Naive B cell (primary cell): ENCODE measurements at places on chromosomes 6 and 20. TPM values are rescaled to one million over a fixed set of nuclear protein-coding genes. Genes with fewer than 3 reads are reported as not detected.
A peak's percentile ranks its signal among the peaks of the same experiment; 100 is the strongest.

DNA sequence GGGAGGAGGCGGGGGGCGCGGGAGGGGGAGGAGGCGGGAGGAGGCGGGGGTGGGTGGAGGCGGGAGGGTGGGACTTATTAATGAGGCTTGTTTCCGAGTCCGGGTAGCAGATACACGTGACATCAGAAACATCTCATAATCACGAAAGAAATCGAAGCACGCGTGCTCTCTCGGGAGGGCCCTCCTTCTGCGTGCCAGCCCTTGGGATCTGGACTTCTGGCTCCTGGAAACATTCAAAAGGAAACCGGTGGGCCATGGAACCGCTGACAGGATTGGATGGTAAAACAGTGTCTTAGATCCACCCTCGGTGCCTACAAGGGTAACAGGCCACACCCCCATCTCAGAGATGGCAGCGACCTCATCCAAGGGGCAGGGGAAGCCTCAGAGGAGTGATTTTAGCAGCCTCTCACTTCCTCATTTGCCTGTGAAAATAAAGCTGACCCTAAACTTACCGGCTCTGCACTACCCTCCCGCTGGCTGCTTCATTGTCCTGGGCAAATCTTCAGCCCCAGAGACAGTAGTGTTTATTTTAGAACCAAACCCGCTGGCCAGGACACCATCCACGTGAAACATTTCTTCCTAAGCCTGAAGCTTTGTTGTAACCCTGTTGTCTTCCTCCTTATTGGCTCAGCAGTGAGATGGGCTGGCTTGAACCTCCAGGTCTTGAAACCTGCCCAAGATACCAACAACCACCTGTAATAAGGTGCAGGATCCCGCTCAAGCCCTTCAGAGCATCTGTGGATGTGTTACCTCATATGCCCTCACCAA lies 97.5 kb downstream of the PSMG4 start:
- DNase-seq, result peak; percentile 89
- peaks cover 58% of the 10 kb centered on the region for H3K4me1 ChIP-seq
- peak overlapping the region; percentile 98 for H3K27ac ChIP-seq
- peak overlapping the region; percentile 96 for H3K4me3 ChIP-seq
- H3K36me3 ChIP-seq, result no peaks in the 10 kb centered on the region
- no peaks in the 10 kb centered on the region for H3K27me3 ChIP-seq

DNA sequence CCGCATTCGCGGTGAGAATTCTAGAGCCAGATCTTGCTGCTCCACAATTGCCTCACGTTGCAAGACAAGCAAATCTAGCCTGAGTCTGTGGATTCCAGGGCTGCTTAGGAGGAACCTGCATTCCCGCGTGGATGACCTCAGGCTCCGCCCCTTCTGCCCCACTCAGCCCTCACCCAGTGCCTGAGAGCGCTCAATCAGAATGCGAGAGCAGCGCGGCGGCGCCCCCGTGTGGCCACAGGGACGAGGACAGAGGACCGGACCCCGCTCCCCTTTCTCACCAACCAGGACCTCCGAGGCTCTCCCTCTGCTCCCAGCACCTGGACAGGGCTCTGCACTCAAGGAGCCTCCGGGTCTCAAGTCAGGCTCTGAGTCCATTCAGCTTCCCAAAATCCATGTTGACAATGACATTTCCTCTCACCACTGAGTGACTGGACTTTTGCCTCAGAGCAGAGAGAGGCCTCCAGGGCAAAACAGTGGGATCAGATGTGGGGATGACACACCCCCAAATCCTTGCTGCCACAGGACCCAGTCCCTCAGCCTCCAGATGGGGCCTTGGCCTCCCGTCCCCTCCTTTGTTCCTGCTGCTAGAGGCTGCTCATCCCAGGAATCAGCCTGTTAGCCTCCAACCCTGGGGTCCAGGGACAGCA lies 52.0 kb downstream of the RPP21 start:
- peaks cover 70% of the 10 kb centered on the region for H3K27me3 ChIP-seq
- H3K36me3 ChIP-seq, result no peaks in the 10 kb centered on the region
- H3K4me3 ChIP-seq, result no peak overlapping the region
- peak; percentile 78 for DNase-seq

GRCh38 chr6:30100585-30101443 lies 12.1 kb downstream of the TRIM31 start:
- peak overlapping the region; percentile 81 for H3K4me3 ChIP-seq
- no peaks in the 10 kb centered on the region for H3K36me3 ChIP-seq
- peaks cover 72% of the 10 kb centered on the region for H3K27me3 ChIP-seq
- no peak for DNase-seq
- peaks cover 35% of the 10 kb centered on the region for H3K4me1 ChIP-seq

DNA sequence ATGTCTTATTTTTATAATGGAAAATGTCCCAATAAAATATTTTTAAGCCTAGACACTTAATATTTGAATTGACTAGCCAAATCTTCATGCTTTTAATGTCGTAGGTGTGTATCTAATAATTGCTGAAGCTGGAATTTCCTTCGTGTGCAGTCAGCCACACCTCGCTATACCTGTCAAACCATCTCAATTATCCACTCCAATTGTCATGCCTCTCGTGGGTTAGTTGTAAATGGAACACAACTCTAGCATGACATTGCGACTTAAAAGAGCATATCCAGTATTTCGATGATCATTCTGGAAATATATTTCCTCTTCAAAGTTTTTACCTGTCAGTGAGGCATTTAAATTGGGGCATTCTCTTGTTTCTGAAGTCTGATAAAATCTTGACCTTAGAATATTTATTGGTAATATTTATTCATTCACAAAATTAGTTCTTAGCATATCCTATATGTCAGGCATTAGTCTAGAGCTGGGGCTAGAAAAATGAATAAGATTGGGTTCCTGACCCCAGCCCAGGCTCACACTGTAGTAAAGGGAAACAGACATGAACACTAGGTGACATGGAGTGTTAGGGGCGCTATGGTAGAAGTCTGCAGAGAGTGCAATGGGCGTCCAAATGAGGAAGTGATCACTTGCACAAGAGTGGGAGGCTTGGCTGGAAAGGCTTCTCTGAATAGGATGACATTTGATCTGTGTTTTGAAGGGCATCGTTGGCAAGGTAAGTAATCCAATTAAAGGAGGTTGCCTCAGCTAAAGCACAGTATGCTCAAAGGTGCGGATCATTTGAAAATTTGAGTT lies 11.0 kb upstream of the CFAP206 start:
- peaks cover 4% of the 10 kb centered on the region for H3K4me1 ChIP-seq
- DNase-seq, result peak; percentile 6
- no peak overlapping the region for H3K27ac ChIP-seq
- peaks cover 1% of the 10 kb centered on the region for H3K36me3 ChIP-seq
- no peak overlapping the region for H3K4me3 ChIP-seq

- peaks cover 9% of the 10 kb centered on the region for H3K4me1 ChIP-seq
- H3K4me3 ChIP-seq, result no peak overlapping the region
- no peak overlapping the region for H3K27ac ChIP-seq
- no peak for DNase-seq
- peaks cover 29% of the 10 kb centered on the region for H3K36me3 ChIP-seq
These were observed 113.7 kb downstream of the SLC23A2 start for GRCh38 chr20:4887586-4887985.

GRCh38 chr6:90534337-90535025 lies 52.4 kb downstream of the MAP3K7 start:
- peaks cover 12% of the 10 kb centered on the region for H3K36me3 ChIP-seq
- no peak overlapping the region for H3K4me3 ChIP-seq
- H3K4me1 ChIP-seq, result peaks cover 19% of the 10 kb centered on the region
- no peaks in the 10 kb centered on the region for H3K27me3 ChIP-seq

DNA sequence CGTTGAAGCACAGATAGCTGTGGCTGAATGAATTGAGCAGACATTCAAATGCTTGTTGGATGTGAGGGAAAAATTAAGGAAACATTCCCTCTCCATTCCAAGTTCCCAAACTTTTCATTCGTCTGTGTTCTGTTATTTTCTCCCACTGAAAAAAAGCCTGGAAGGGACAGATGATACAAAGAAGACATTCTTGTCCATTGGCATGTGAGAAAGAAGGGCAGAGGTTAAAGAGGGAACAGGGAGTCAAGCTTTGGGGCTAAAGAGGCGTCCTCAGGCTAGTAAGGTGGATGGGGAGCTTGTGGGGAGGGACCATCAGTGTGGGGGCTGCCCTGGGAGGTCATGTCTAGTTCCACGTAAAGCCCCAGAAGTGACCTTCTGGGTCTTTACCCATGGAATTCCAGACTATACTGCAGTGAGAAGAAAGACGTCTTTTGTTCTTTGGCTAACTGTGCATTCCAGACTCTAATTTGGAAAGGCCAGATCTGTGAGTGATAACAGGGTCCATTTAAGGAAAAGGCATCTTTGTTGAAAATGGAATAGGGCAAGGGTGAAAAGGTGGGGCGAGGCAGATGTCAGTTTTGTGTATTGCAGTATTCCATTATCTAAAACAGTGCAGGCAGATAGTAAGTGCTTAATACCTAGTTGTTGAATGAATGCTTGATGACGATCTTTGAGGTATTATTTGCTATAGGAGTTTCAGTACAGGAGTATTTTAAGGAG lies 117.5 kb downstream of the SOX4 start:
- no peaks in the 10 kb centered on the region for H3K27me3 ChIP-seq
- no peak overlapping the region for H3K4me3 ChIP-seq
- H3K4me1 ChIP-seq, result no peaks in the 10 kb centered on the region
- DNase-seq, result no peak
- H3K36me3 ChIP-seq, result no peaks in the 10 kb centered on the region

- peaks cover 74% of the 10 kb centered on the region for H3K4me1 ChIP-seq
- no peak for DNase-seq
- no peaks in the 10 kb centered on the region for H3K27me3 ChIP-seq
- H3K4me3 ChIP-seq, result peak overlapping the region; percentile 37
- H3K36me3 ChIP-seq, result no peaks in the 10 kb centered on the region
These were observed 47.1 kb downstream of the ELMO2 start for GRCh38 chr20:46359233-46359751.

GRCh38 chr6:105921781-105922180 lies 164.4 kb upstream of the PRDM1 start:
- no peak for DNase-seq
- H3K4me1 ChIP-seq, result no peaks in the 10 kb centered on the region
- no peak overlapping the region for H3K27ac ChIP-seq
- peaks cover 22% of the 10 kb centered on the region for H3K27me3 ChIP-seq
- H3K4me3 ChIP-seq, result no peak overlapping the region

DNA sequence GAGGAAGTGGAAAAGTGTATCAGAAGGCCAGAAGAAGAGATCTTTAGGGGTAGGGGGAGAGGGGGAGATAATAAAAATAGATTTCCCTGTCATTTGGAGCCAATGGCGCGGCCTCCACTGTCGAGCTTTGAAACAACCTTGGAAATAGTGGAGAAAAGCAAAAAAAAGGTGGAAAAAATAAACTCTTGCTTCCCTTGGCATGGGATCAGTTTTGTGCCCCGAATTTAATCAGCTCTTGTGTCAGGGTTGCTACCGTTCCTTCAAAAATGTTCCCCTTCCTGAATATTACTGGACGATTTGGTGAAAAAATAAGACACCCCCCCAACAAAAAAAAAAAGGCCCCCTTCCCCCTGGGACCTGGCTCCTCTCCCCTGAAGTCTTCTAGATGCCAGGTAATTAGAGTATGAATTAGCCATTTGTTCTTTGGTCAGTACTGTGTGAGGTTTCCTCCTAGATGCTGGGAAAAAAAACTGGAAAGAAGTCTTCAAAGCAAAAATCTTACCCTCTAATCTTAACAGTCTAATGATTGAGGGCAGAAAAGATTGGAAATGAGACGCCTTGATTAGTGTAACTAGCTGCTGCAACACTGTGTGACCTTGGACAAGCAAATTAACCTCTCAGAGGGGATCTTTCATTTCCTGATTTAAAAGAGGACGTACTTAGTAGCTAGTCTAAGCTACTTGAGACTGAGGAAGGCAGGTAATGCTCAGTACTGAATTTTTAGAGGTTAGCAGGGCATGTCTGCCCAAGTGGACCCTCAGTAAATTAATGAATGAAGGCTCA lies 872 bp upstream of the RBM39 start:
- H3K4me1 ChIP-seq, result peaks cover 47% of the 10 kb centered on the region
- peak overlapping the region; percentile 100 for H3K27ac ChIP-seq
- peak; percentile 60 for DNase-seq
- peaks cover 26% of the 10 kb centered on the region for H3K36me3 ChIP-seq
- H3K4me3 ChIP-seq, result peak overlapping the region; percentile 90

- DNase-seq, result no peak
- H3K4me1 ChIP-seq, result no peaks in the 10 kb centered on the region
- H3K27me3 ChIP-seq, result no peaks in the 10 kb centered on the region
- H3K4me3 ChIP-seq, result no peak overlapping the region
These were observed 7.9 kb upstream of the FBXO30 start for GRCh38 chr6:145822456-145822855.

GRCh38 chr6:31815025-31815838 lies at the start of the genes HSPA1A and HSPA1L:
HSPA1A (plus strand) TSS chr6:31815543; CDS start chr6:31815757, 214 bp downstream.
HSPA1L (minus strand) TSS chr6:31815283; CDS start chr6:31811972, 3,311 bp downstream.
- DNase-seq, result no peak
- peak within 1 kb of the TSS; percentile 94 for H3K4me3 ChIP-seq
- H3K4me1 ChIP-seq, result peaks cover 17% of the 10 kb centered on the region
- no peaks in the 10 kb centered on the region for H3K27me3 ChIP-seq
- H3K36me3 ChIP-seq, result no peaks in the 10 kb centered on the region
- H3K27ac ChIP-seq, result peak within 1 kb of the TSS; percentile 83

Gene BMP7
- polyA plus RNA-seq, result not detected

Gene PAQR8
- 3.2 TPM for polyA plus RNA-seq

- H3K4me3 ChIP-seq, result no peak overlapping the region
- H3K27ac ChIP-seq, result no peak overlapping the region
- DNase-seq, result no peak
- peaks cover 6% of the 10 kb centered on the region for H3K36me3 ChIP-seq
- no peaks in the 10 kb centered on the region for H3K27me3 ChIP-seq
- H3K4me1 ChIP-seq, result peaks cover 6% of the 10 kb centered on the region
These were observed 8.5 kb downstream of the TPD52L2 start for GRCh38 chr20:63873477-63873971.

Gene SNX9
- polyA plus RNA-seq, result 28.3 TPM

Gene TPMT
- polyA plus RNA-seq, result 5.7 TPM

DNA sequence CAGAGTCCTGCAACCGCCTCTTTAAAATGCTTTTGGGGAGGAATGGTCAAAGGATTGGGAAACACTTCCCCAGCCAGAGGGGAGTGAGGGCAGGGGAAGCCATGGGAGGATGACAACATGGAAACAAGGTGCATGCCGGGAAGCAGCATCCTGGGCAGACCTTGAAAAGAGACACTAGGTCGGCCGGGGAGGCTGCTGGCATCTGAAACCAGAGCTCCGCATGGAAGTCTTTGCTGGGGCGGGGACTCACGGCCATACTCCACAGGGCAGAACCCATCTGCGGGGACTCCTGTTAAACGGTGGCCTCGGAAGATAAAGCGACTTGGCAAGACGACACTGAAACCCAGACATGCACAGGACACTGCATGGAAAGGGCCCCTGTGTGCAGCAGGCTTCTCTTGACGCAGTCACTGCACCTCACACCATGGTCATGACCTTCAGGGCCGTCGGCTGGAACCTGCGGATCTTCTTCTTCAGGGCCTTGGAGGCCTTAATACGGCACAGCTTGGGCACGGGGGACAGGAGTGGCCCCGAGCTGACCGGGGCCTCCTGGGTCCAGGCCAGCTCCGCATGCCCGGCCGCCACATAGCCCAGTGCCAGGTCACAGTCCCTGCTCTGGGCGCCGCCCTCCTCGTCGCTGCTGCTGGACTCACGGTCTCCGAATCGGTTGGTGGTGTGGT lies 12.4 kb downstream of the DACT2 start:
- no peak overlapping the region for H3K27ac ChIP-seq
- no peaks in the 10 kb centered on the region for H3K36me3 ChIP-seq
- no peak overlapping the region for H3K4me3 ChIP-seq

Gene BEND3
- polyA plus RNA-seq, result 0.76 TPM

- DNase-seq, result no peak
- peaks cover 35% of the 10 kb centered on the region for H3K27me3 ChIP-seq
- H3K4me1 ChIP-seq, result no peaks in the 10 kb centered on the region
- H3K27ac ChIP-seq, result no peak overlapping the region
- H3K36me3 ChIP-seq, result no peaks in the 10 kb centered on the region
These were observed 47.2 kb downstream of the FAM209B start for GRCh38 chr20:56580226-56580625.

Gene NKAIN4
- not detected for polyA plus RNA-seq

GRCh38 chr6:32181915-32182529 lies 2.0 kb downstream of the AGER start:
- H3K36me3 ChIP-seq, result peaks cover 10% of the 10 kb centered on the region
- DNase-seq, result no peak
- no peak overlapping the region for H3K4me3 ChIP-seq
- peaks cover 56% of the 10 kb centered on the region for H3K4me1 ChIP-seq
- no peaks in the 10 kb centered on the region for H3K27me3 ChIP-seq
- peak overlapping the region; percentile 23 for H3K27ac ChIP-seq
